ENCODE measurements at places on chromosomes 5 and 9. TPM values are rescaled to one million over a fixed set of nuclear protein-coding genes. Genes with fewer than 3 reads are reported as not detected.

The SELENOP gene
- polyA plus RNA-seq, result 715 TPM

DNA sequence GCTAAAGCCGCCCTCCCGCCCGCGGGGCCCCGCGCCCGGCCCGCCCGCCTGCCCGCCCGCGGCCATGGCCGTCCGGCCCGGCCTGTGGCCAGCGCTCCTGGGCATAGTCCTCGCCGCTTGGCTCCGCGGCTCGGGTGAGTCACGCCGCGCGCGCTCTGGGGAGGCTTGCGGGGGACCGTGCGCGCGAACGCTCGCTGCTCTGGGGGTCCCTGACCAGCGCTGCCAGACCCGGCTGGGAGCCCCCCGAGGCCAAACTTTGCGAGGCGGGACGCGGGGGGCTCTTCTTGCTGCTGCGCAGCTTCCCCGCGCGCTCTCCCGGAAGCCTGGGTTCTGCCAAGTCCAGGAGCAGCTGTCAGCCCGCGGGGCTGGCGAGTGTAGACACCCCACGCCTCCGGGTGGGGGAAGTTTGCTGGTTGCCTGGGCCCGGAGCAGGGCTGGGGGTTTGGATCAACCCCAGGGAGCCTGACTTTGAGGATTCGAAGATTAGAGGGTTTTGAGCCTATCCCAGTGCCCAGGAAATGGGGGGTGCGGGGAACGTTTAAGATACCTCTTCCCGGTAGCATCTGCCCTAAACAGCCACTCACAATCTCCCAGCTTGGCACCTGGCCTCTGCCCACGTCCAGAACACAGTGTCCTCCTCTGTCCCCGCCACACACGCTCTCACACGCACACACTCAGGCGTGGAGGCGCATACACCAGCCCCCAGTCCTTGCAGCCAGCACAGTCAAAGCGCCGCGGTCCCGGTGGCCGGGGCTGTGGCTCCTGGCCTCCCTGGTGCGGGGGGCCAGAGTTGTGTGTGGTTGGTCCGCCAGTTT lies 535 bp downstream of the UNC5A start:
- DNase-seq, result no peak
- peak overlapping the region; percentile 12 for H3K4me3 ChIP-seq
- H3K27me3 ChIP-seq, result no peaks in the 10 kb centered on the region
- H3K36me3 ChIP-seq, result no peaks in the 10 kb centered on the region

DNA sequence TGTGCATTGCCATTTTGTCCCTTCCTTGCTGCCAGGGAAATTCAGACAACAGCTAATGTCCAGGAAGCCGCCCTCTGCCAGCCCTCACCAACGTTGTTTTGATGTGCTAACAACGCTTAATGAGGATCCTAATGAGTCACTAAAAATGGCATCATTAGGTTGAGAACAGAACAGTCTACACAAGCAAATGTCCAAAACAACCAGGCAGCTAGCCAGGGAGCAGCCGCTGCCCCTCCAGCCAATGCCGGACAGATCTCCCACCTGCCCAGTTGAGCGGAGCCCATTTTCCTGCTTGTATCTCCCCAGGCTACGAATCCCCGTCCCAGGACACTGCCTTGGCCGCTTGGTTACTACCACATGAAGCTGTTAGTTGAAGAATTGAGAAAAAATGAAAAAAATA lies 40.4 kb upstream of the UNC5A start:
- no peak overlapping the region for H3K27ac ChIP-seq
- H3K4me1 ChIP-seq, result no peaks in the 10 kb centered on the region
- no peaks in the 10 kb centered on the region for H3K27me3 ChIP-seq
- H3K36me3 ChIP-seq, result no peaks in the 10 kb centered on the region
- H3K4me3 ChIP-seq, result no peak overlapping the region

The WWC1 gene
- polyA plus RNA-seq, result 1.5 TPM

GRCh38 chr5:179166886-179167841 lies 107.0 kb downstream of the ZNF354C start:
- H3K4me3 ChIP-seq, result peak overlapping the region; percentile 16
- H3K27ac ChIP-seq, result no peak overlapping the region
- no peaks in the 10 kb centered on the region for H3K36me3 ChIP-seq
- no peaks in the 10 kb centered on the region for H3K27me3 ChIP-seq
- H3K4me1 ChIP-seq, result no peaks in the 10 kb centered on the region
- peak; percentile 76 for DNase-seq

- H3K36me3 ChIP-seq, result no peaks in the 10 kb centered on the region
- no peak overlapping the region for H3K27ac ChIP-seq
- no peaks in the 10 kb centered on the region for H3K27me3 ChIP-seq
- DNase-seq, result no peak
These were observed 110.7 kb downstream of the FEM1C start for GRCh38 chr5:115433918-115434317.

GRCh38 chr9:108035487-108035886 lies 545.9 kb upstream of the KLF4 start:
- H3K27ac ChIP-seq, result no peak overlapping the region
- H3K27me3 ChIP-seq, result no peaks in the 10 kb centered on the region
- no peaks in the 10 kb centered on the region for H3K36me3 ChIP-seq
- no peak overlapping the region for H3K4me3 ChIP-seq
- H3K4me1 ChIP-seq, result peaks cover 7% of the 10 kb centered on the region

The TMEM174 gene
- polyA plus RNA-seq, result not detected

The NHP2 gene
- polyA plus RNA-seq, result 50.1 TPM

DNA sequence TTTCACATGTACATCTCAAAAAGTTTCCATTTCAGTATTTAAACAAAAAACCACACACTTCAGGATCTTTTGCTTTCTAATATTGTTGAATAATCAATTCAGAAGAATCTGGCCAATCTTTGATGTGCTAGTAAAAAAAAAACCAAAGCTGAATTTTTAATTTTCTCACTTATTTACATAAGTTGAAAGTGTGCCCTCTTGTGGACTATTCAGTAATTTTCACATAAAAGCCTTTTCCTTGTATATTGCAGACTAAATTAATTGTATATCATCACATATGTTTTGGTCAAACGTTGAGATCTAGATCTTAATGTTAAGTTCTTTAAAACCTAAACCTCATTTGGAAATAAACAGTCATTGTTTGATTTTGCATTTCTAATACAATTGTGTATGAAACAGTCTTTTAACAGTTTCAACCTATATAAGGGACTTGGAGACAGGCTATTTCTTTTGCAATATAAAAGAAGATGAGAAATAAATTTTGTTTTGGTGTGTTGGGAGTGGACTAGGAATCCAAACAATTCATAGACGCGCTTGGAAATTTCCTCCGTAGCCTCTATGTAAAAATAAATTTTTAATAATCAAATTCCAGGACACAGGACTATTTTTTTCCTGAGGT lies 68.1 kb downstream of the NIPBL start:
- H3K36me3 ChIP-seq, result no peaks in the 10 kb centered on the region
- no peaks in the 10 kb centered on the region for H3K27me3 ChIP-seq

DNA sequence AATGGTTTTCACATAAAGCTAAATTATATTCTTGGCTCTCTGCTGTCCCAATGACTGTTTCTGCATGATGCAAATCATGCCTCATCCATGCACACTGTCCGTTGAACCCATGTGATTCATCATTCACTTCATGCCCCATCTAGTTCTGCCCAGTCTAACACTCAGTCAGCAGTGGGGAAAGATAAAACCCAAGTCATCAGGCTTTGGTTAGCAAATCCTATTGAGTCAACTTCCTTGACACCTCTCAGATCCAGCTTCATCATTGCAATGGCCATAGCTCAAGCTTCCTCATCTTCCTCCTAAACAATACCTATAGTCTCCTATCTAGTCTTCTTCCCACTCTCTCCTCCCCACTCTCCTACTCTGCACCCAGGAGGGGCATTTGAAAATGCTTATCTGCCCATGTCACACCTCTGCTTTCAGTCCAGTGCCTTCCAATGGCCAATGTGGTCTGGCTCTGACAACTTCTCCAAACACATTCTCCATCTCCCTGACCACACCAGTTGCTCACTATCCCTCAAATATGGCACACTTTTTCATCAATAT lies 266.0 kb upstream of the TRIM32 start:
- no peaks in the 10 kb centered on the region for H3K4me1 ChIP-seq
- H3K27ac ChIP-seq, result no peak overlapping the region
- no peak for DNase-seq
- H3K27me3 ChIP-seq, result no peaks in the 10 kb centered on the region
- H3K36me3 ChIP-seq, result no peaks in the 10 kb centered on the region

The PCDHGA9 gene
- 5.2 TPM for polyA plus RNA-seq

DNA sequence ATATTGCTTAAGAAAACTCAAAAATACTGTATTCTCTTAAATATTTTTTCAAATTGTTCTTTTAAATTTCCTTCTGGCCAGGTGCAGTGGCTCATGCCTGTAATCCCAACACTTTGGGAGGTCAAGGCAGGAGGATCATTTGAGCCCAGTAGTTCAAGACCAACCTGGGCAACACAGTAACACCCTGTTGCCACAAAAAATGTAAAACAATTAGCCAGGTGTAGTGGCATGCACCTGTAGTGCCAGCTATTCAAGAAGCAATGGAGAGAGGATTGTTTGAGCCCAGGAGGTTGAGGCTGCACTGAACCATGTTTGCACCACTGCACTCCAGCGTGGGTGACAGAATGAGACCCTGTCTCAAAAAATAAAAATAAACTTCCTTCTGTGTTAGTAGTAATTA lies 94.3 kb downstream of the STRBP start:
- no peak overlapping the region for H3K4me3 ChIP-seq
- H3K4me1 ChIP-seq, result no peaks in the 10 kb centered on the region
- no peaks in the 10 kb centered on the region for H3K27me3 ChIP-seq
- H3K36me3 ChIP-seq, result no peaks in the 10 kb centered on the region
- no peak overlapping the region for H3K27ac ChIP-seq
- no peak for DNase-seq

- H3K36me3 ChIP-seq, result no peaks in the 10 kb centered on the region
- no peak overlapping the region for H3K4me3 ChIP-seq
- no peak overlapping the region for H3K27ac ChIP-seq
- no peak for DNase-seq
- no peaks in the 10 kb centered on the region for H3K27me3 ChIP-seq
These were observed 135.3 kb upstream of the IL12B start for GRCh38 chr5:159465604-159466003.

DNA sequence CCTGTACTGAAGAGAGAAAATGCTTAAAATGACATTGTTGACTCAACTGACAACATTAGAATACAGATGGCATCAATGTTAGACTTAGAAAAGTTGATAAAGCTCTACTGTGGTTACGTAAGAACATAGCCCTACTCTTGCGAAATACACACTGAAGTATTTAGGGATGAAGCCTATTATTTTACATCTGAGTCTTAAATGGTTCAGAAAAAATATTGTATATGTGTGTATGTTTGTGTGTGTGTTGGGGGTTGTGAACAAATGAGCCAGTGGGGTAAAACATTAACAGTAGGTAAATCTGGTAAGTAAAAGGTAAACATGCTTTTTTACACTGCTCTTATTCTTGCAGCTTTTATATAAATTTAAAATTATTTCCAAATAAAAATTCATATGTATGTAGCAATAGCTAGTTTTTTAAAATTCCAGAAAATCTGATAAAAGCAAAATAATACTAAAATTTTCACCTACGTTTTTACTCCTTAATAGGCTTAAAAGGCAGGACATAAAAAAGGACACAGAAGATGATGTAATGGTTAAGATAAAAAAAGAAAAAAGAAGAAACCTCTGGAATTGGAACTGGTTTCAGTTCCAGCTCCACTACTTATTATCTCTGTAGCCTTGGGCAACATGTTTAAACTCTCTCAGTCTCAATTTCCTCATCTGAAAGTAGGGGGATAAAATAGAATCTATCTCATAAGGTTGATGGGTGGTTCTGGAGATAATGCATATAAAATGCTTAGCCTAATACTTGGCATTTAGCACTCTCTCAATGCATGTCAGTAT lies 44.3 kb downstream of the GARNL3 start:
- no peaks in the 10 kb centered on the region for H3K27me3 ChIP-seq
- no peaks in the 10 kb centered on the region for H3K4me1 ChIP-seq
- H3K36me3 ChIP-seq, result no peaks in the 10 kb centered on the region
- no peak overlapping the region for H3K4me3 ChIP-seq

GRCh38 chr9:77708064-77708815 lies 60.1 kb upstream of the GNA14 start:
- H3K36me3 ChIP-seq, result no peaks in the 10 kb centered on the region
- H3K4me3 ChIP-seq, result no peak overlapping the region
- H3K4me1 ChIP-seq, result peaks cover 4% of the 10 kb centered on the region

The SNCB gene
- not detected for polyA plus RNA-seq

GRCh38 chr9:12798066-12798770 lies 23.4 kb downstream of the LURAP1L start:
- no peak for DNase-seq
- no peaks in the 10 kb centered on the region for H3K4me1 ChIP-seq
- H3K36me3 ChIP-seq, result no peaks in the 10 kb centered on the region
- H3K27me3 ChIP-seq, result no peaks in the 10 kb centered on the region
- H3K4me3 ChIP-seq, result no peak overlapping the region
- no peak overlapping the region for H3K27ac ChIP-seq

The MORN5 gene
- 0.86 TPM for polyA plus RNA-seq

The FOXI1 gene
- polyA plus RNA-seq, result not detected

DNA sequence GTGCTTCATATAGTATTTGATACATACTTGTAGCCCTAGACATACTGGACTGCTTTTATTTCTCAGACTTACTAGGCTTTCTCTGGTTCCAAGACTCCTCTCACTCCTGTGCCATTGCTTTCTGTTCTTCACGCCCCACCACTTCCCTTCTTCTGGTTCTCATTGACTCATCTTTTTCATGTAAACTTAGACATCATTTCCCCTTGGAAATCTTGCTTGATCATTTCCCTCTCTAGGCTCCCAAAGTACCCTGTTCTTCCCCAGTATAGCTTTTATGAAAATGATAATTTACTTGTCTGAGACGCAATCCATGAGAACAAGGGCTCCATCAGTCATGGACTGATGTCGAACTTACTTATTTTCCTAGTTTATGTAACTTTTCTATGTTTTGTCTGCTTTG lies 83.5 kb downstream of the TLR4 start:
- no peak for DNase-seq
- H3K36me3 ChIP-seq, result no peaks in the 10 kb centered on the region
- H3K4me1 ChIP-seq, result no peaks in the 10 kb centered on the region
- no peak overlapping the region for H3K4me3 ChIP-seq
- H3K27ac ChIP-seq, result no peak overlapping the region

DNA sequence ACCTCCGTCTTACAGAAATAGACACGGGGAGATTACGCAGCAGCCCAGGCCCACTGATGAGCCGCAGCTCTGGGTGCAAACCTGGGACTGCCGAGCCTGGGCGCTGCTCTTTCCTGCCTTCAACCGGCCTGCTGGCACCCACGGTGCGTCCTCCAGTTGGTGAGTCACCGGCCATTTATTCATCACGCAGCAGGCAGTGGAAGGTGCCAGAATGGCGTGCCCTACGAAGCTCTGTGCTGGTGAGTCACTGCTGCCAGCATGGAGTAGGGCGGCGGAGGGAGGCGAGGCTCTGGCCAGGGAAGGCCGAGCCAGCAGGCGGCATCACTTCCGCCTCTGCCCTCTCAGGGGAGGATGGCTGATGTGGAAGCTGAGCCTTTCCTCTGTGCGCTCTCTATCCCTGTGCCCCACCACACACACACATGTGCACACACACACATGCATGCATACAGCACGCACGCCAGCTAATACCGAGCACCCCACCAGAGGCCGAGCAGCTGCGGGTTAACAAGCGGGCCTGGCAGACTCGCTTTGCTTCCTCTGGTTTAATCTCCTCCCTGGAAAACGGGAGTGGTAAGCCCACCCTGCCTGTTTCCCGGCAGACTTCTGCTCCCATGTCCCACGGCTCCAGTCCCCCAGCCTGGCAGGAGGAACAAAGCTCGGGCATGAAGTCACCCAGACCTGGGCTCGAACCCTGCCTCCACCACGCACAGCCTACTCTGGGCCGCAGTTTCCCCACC lies 39.2 kb downstream of the OLFM1 start:
- no peaks in the 10 kb centered on the region for H3K4me1 ChIP-seq
- H3K27me3 ChIP-seq, result no peaks in the 10 kb centered on the region
- H3K4me3 ChIP-seq, result no peak overlapping the region
- H3K36me3 ChIP-seq, result no peaks in the 10 kb centered on the region

- H3K36me3 ChIP-seq, result no peaks in the 10 kb centered on the region
- H3K4me1 ChIP-seq, result peaks cover 2% of the 10 kb centered on the region
- H3K27me3 ChIP-seq, result no peaks in the 10 kb centered on the region
- no peak within 1 kb of the TSS for H3K27ac ChIP-seq
- no peak within 1 kb of the TSS for H3K4me3 ChIP-seq
These were observed at the start of gene PDE4D for GRCh38 chr5:59893429-59894227. Gene PDE4D, minus strand, starts transcription at chr5:59893726.

Measured in ovary (tissue), 10 donors.